ENCODE measurements at places on chromosomes 12 and 14.

- no peak for DNase-seq
Observed at GRCh38 chr12:25320123-25321006, 69.6 kb upstream of the KRAS start.

DNA sequence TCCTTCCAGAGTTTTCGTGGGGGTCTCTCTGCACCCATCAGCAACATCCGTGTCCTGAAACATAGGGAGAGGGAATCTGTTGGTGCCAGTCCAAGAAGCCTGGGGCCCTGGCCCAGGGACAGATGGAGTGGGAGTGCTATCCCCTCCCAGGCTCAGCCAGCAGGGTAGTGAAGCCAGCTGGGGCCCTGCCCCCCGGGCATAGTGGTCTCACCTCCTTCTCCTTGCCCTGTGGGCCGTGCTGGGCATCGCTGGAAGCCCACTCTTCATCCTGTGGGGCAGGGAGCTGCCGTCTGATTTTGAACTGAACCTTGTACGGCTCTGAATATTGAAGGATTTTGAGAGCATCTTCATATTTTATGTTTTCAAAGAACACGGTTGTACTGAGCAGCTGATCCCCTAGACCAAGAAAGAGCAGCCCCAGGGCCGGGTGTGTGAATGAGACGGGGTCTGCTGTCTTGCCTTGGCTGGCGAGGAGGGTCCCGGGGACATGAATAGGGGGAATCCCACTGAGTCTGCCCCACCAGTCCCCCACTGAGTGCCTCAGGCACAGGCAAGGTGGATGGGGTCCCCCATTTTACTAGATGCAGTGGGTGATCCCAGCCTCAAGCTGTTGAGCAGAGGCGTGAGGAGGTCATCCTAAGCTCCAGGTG lies 23.3 kb downstream of the AHNAK2 start:
- DNase-seq, result no peak

DNA sequence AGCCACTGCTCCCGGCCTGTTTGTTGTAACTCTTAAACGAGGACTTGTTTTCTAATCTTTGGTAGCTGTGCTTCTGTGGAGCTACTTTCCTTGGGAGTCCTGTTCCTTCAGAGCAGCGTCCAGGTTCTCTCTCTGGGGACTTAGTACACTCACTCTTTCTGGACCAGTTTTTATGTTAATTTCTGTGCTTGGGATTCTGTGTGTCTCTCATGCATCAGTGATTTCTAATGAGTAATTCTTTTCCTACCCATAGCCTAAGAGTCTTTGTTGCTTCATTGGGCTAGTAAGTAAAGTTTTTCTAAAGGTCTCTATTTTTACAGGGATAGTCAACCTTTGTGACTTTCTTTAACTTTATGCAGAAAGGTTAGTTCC lies 289.3 kb downstream of the FBXL14 start:
- DNase-seq, result no peak

- DNase-seq, result no peak
Observed at GRCh38 chr14:74964787-74965485, 9.5 kb upstream of the PGF start.

DNA sequence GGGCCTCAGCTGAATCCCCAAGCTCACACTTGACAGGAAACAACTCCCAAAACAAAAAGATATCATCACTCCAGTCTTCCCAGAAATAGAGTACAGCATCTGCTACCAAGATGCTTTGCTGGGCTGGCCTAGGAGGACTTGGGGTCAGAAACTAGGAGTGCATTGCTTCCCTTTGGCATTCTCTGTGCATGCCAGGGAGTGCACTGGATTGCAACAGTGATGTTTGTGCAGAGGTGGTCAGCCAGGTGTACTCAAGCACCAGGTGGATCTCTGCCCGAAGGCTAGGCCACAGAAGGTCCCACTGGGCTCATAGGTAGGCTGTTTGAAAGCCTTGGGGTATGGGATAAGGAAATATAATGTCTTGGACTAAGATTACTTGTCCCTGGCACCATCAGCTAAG lies 51.1 kb downstream of the RAB35 start:
- DNase-seq, result no peak

DNA sequence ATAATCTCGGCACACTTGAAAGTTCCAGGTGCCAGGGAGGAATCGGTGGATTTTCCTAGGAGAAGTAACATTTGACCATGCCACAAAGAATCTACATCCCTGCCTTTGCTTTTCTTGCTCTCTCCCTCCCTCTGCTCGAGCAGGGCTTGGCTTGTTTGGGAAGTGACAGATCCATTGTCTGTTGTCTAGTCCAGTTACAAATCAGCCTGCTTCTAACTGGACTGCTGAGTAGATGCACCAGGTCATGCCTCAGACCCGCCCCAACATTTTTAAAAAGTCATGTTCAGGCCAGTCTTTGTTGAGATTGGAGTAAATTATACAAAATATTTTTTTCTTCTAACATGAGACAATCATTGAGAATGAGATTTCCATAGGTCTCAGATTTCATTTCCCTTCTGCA lies 153.4 kb downstream of the GCH1 start:
- no peak for DNase-seq

DNA sequence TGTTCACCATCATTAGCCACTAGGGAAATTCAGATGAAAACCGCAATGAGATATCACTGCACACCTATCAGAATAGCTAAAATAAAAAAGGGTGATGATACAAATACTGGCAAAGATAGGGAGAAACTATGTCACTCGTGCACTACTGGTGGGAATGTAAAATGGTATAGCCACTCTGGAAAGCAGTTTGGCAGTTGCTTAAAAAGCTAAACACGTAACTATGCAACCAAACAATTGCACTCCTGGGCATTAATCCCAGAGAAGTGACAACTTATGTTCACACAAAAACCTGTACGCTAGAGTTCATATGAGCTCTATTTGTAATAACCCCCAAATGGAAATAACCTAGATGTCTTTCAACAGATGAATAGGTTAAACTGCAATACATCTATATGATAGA lies 35.4 kb downstream of the GPR135 start:
- no peak for DNase-seq

DNA sequence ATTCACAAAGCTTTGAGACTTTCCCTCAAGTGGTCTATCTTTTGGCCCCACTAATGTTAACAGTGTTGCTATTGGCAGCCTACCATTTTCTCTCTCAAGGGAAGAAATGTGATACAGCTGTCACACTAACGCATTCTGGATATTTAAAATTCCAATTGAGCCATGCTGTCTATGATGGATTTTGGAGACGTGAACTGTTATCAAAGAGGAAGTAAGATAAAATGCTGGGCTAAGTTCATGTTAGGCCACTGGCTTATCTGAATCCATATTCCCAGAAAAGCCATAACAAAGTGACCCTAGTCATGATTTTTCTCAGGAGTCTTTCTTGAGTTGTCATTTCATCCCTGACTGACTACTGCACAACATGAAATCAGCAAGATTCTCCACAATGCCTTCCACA lies 200.2 kb downstream of the PHLDA1 start:
- DNase-seq, result no peak

DNA sequence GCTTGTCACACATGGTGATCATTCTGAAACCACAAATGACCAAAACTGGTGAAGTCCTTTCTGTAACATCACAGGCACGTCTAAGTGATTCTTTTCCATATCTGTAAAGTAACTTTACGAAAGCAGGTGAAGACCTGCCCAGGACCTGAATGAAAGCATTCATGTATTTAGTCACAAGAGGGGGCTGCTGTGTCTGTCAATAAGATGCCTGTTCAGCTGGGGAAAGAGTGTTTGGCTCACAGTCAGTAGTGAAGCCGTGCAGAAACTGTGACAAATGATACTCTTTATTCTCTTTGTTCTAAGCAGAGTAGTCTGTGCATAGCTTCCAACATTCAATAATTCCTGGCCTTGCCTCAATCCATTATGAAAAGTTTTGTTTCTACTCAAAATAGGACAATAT lies 373.5 kb upstream of the OR4E1 start:
- DNase-seq, result no peak

- no peak for DNase-seq
Observed at GRCh38 chr14:106850913-106851825, 1324.8 kb downstream of the TMEM121 start.

DNA sequence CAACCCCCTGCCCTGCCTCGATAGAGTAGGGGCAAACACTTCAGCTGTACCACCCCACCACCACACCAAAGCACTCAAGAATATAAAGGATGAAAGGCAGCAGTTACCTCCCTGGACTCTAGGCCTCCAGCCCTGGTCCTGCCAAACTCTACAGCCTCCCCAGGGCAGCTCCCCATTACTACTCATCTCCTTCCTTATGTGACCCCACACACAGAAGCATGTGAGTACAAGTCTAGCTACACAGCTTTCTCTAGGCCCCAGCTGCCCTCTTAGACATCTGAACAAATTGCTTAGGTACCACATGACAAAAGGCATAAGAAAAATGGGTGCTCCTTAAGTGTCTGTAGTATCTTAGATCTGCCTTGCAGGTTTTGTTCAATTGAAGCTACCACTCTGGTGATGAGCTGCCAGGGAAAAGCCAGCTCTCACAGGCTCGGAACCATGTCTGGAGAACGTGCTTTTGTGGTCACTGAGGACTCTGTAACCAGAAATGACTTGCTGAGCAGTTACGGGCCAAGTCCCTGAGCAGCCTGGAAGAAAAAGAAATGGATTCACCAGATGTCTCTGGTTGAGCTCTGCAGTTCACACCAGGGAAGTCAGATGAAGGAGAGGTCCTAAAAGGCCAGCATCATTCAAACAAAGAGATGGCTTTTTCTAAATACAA lies 32.8 kb downstream of the FMNL3 start:
- no peak for DNase-seq

DNA sequence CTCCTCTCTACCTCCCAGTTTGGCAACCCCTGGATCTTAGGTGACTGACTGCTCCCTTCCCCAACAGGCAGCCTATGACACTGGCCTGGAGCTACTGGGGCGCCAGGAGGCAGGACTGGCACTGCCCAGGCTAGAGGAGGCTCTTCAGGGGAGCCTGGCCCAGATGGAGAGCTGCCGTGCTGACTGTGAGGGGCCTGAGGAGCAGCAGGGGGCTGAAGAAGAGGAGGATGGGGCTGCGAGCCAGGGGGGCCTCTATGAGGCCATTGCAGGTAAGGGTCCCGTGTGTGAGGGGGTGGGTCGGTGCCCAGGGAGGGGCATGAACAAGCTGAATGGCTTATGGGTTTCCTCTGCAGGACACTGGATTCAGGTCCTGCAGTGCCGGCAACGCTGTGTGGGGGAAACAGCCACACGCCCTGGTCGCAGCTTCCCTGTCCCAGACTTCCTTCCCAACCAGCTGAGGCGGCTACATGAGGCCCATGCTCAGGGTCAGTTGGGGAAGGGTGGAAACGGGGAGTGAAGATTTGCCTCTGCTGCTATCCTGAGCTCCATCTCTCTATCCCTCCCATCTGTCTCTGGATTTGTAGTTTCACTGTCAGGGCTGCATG lies 2.2 kb downstream of the P3H3 start:
- no peak for DNase-seq

GRCh38 chr14:24213866-24214662 lies 776 bp upstream of the CHMP4A start:
- DNase-seq, result no peak

DNA sequence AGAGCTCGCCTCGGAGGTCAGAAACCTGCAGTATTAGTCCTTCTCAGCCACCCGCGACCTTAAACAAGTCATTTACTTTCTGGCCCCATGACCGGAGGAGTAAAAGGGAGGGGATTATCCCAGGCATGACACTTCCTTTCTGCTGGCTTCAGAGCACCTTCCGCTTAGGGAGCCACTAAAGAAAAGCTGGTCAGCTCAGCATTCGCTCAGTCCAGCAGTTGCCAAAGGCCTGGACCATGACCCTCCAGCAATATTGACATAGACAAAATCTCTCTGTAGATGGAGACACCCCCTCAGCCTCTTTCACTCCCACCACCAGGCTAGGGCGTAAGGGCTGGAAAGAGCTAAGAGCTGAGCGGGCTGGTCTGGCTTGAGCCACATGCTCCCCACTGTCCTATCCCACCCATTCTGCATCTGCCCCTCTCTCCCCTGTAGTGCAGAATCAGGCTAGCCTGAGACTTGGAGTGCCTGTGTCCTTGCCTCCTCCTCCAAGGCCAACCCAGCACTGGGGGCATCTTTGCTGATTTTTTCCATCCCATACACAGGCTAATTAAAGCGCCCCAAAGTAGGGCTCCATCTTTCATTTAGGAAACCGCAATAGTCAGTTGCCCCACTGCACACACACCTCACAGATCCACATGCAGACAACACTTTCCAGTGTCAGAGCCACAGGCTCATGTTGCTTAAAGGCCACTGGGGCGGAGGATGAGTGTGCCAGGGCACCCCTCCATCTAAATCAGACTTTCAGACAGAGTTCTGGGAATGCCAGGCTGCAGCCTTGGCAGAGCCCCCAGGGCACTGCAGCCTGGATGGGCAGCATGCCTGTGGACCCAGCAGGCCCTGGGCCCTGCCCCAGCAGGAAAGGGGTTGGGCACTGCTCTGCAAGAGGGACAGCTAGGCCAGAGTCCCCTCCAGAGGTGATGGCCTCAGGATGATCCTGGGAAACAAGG lies 4.0 kb upstream of the CPNE6 start:
- no peak for DNase-seq

DNA sequence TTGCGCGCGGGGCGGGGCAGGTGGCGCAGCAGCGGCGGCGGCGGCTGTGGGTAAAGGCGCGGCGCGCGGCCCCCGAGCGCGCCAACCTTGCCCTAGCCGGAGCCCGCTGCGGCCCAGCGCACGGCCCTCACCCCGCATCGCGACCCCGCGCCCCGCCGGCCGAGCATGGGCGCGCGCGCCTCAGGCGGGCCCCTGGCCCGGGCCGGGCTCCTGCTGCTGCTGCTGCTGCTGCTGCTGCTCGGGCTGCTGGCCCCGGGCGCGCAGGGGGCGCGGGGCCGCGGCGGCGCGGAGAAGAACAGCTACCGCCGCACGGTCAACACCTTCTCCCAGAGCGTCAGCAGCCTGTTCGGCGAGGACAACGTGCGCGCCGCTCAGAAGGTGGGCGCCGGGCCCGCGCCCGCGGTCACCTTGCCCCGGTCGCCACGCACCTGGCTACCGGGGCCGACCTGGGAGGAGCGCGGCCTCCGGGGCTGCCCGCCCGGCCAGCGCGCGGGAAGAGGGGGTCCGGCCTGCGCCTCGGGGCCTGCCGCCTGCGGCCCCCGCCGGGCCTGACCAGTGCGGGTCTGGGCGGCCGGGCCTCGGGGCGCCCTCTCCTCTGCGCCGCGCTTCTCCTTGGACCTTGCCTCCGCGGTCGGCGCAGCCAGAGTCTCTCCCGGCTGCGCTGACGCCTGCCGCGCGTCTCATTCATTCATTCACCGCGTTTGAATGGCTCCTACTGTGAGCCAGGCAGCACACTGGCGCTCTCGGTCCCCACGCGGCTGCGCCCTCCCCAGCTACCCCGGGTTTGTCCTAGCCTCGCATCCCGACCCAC lies at the start of gene BRI3BP:
Gene BRI3BP, plus strand, starts transcription at position 20 of the 811 bp plus-strand sequence. Its CDS starts 146 bp downstream, at position 166.
- no peak for DNase-seq

- DNase-seq, result no peak
Observed at GRCh38 chr14:24079491-24080141, 8.3 kb downstream of the CPNE6 start.

DNA sequence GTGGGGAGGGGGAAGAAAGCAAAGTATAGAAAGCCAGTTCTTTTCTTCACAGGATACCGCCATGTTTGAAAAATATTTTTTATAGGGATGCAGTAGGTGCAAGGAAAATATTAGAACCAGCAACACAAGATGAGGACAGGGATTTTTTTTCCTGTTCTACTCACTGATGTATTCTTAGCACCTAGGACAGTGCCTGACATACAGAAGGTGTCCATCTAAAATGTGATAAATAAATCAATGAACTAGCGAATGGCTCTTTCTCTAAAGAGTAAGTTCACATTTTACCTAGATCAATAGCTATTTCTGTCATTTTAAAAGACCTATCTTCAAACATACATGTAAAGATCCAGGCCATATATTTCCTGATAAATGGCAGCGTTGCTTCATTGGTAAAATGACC lies 18.8 kb downstream of the EGLN3 start:
- DNase-seq, result no peak
